ENCODE measurements at places on chromosomes 6 and 20. TPM values are rescaled to one million over a fixed set of nuclear protein-coding genes. Genes with fewer than 3 reads are reported as not detected.

The TENT5A gene
- 34.2 TPM for polyA plus RNA-seq

The ABHD16B gene
- polyA plus RNA-seq, result 0.67 TPM

The C20orf204 gene
- 1.5 TPM for polyA plus RNA-seq

The TFAP2B gene
- polyA plus RNA-seq, result not detected

The NKAIN4 gene
- not detected for polyA plus RNA-seq

All from small intestine (tissue), 16 donors.